ENCODE measurements at places on chromosomes 3 and 15. TPM values are rescaled to one million over a fixed set of nuclear protein-coding genes. Genes with fewer than 3 reads are reported as not detected.

Gene GPR27
- 1.3 TPM for total RNA-seq

DNA sequence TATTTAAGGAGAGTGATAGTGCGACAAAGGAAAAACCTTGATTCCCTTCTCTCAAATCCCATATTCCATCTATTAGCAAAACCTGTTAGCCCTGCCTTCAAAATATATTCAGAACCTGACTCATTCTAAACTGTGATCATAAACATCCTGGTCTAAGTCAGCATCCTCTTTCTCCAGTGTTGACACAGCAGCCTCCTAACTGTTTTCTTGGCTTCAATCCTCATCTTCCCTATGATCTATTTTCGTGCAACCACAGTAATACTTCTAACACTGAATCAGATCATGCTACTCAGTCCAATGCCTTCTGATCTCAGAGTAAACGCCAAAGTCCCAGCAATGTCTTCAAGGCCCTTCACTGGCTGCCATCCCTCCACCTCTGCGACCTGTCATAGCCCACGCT, 785.1 kb downstream of the EDEM1 start:
- DNase-seq: no peak

DNA sequence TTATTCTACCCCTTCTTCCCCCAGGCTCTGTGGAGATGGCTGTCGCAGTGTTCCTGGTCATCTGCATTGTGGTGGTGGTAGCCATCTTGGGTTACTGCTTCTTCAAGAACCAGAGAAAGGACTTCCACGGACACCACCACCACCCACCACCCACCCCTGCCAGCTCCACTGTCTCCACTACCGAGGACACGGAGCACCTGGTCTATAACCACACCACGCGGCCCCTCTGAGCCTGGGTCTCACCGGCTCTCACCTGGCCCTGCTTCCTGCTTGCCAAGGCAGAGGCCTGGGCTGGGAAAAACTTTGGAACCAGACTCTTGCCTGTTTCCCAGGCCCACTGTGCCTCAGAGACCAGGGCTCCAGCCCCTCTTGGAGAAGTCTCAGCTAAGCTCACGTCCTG, 12.9 kb downstream of the SPINT1 start:
- DNase-seq: no peak

Gene PCLAF
- not detected for total RNA-seq

Gene PIK3CA
- total RNA-seq: 39.5 TPM

DNA sequence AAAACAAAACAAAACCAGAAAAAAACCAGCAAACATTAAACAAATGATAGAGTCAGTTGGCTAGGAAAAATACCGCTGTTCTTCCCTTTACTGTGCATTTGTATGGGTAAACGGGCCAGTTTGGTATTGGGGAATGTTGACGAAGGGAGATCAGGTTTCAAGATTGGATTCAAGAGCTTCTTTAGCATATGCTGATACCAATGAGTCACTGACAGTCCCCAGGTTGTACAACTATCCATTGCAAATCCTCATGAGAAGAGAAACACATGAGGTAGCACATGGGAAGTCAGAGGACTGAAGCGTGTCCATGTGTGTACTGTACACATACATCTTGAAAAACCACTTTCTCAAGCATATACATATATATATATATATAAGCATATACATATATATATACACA, 25.6 kb downstream of the TIGIT start:
- no peak for DNase-seq

DNA sequence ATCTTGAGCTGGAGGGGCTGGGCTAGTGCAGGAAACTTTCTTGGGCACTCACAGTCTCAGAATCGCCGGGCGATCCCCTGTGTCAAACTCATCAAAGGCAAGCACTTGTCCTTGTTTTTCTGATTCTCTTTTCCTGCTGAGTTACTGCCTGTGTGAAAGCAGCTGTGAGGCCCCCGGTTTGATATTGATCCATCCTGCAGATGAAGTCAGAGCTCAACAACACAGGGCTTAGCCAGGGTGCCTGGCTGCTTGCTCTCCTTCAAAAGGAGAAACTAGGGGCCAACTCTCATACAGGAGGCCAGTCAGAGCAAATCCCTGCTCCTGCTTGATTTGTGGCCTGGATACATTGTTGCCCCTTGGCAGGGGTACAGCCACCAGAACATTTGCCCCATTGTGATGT, 22.9 kb downstream of the CLSTN2 start:
- DNase-seq: no peak

GRCh38 chr3:32374788-32375595, 16.7 kb upstream of the CMTM7 start:
- DNase-seq: no peak

DNA sequence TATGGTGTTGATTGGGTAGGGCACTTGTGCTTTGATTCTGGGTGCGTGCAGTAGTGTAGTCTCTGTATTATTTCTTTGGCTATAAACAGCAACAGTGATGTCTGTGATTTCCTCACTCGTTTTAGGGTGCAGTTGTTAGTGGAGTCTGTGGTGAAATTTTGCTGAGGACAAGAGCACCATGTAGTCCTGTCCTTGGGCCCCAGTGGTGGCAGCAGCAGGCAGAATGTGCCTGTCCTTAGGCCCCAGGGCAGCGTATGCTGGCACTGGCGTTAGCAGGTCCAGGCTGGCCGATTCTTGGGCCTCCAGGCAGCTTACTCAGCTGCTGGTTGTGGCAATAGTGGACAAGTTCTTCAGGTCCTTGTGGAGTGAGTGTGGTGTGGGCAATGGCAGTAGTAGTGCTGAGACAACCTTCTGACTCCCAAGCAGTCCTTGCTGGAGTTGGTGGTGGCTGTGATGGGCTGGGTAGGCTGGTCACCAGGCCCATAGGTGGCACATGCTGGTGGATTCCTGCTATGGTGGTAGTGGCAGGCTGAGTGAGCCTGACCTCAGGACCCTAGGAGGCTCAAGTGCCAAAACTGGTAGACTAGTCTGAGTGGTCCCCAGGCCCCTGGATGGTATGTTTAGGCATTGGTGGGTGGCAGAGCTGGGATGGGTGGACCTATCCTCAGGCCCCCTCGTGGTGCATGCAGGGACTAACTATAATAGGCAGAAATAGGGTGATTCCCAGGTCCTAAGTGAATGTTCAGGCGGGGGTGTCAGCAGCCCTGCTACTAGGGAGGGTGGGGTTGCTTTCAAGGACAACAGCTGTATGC, 56.3 kb downstream of the TNFAIP8L3 start:
- no peak for DNase-seq

DNA sequence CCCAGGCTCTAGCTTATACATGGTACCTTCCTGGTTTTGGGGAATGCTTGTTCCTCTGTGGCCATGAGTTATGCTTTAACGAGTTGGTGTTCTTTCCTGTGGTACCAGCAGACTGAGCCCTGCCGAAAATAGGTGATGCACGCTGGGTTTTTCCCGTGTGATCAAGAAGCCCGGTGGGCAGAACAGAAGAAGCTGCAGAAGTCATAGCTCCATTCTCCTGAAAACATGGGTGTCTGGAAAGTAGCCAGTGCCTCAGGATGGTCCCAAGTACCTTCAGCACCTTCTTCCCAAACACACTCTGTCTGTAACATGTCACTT, 25.2 kb downstream of the MAPKBP1 start:
- DNase-seq: no peak

DNA sequence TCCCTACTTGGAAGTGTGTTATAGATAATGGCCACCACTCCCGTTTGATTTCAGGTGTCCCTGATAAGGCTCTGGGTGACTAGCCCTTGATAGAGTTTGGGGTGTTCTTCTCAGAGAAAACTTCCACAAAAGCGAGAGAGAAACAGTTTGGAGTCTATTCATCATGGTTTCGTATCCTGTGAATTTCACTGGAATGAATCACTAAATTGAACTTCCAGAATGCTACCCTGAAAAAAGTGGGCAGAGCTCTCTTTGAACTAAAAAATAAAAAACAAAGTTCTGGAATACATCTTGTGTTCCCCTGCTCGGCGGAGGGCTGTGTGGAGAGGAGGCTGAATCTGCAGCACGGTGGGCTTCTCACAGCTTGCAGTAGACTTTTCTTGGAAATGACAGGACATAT, 52.8 kb upstream of the FAM98B start:
- no peak for DNase-seq

DNA sequence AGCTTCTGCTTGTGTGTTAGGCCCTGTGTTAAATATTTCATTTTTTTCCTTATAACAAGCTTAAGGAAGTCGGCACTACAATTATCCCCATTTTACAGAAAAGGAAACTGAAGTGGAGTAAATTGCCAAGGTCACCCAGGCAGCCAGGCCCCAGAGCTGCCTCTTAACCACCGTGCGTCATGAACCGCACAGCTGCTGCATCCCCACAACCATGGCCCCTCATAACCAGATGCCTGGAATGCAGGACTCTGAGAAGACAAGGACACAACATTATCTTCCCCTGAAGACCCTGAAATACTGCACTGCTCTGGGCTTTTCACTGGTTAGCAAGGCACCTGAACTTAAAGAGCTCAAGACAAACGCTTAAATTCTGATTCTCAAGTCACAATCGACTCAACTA, 14.6 kb downstream of the LRIG1 start:
- DNase-seq: no peak

DNA sequence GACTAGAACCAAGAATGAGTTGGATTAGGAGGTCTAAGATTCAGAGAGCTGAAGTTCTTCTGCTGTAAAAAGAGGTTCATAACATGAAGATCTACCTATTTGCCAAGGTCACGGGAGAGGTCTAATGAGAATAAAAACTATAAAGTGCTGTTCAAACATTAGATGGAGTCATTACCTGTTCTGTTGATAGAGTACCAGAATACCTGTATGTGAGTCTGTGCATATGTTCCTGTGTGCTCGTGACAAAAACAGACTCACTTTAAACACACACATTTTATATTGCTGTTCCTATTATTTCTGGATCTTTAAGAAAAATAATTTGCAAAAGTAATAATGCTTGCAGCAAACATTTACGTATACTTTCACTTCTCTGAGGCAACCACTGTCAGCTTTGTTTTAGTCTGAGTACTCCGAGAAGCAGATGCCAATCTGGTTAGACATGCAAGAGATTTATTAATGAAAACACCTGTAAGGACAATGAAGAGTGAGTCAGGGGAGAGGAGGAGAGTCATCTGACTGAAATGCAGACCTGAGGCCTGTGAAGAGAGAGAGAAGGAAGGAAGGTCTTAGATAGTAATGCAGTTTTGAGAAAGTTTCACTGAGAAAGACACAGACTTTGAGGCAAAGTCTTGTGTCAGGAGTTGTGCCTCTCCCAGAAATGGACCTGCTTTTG, 221.2 kb downstream of the SQOR start:
- no peak for DNase-seq

DNA sequence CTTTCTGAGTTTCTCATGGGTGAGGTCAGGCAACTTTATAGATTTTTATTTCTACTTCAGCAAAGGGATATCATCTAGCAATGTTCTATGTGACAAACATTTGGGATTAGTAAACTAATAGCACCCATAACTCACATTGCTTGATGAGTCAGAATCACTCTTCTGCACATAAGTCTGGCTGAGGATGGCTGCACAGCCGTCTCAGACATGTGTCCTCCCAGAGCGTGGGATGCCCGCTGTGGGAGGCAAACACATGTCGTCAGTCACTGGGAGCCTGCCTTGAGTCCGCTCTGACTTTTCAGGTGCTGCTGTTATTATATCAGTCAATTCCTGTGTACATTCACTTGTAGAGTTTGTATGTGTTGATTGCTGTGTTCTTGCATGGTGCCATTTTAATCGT, 230.7 kb upstream of the TRIM42 start:
- DNase-seq: no peak

DNA sequence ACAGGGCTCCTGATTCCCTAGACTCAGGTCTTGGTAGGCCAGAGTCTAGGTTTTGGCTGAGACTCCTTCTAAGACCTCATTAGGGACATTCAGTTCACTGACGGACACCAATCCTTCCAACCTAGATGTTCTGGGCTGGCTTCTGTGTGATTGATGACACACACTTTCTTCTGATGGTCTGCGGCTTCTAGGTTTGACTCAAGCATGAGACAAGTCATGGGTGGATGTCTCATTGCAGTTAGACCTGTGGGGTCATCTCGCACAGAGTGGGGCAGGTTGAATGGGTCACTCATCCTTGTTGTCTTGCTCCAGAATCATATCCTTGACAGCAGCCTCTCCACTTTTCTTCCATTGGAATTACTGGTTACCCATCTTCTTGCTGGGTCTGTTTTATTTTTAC, 35.8 kb downstream of the ARNT2 start:
- no peak for DNase-seq

Gene PLS1
- total RNA-seq: 0.54 TPM

Gene FAM107A
- total RNA-seq: 25.3 TPM

Gene IQCF5
- not detected for total RNA-seq

- peak; percentile 45 for DNase-seq
Observed at GRCh38 chr15:51380999-51381806, 39.7 kb downstream of the GLDN start.

GRCh38 chr15:87033056-87033455, 953.4 kb downstream of the AGBL1 start:
- DNase-seq: no peak

Gene TMEM212
- not detected for total RNA-seq

- peak; percentile 49 for DNase-seq
Observed at GRCh38 chr3:50189274-50189673, 2.1 kb upstream of the GNAT1 start.

- no peak for DNase-seq
Observed at GRCh38 chr15:69735121-69735520, 282.5 kb downstream of the RPLP1 start.

DNA sequence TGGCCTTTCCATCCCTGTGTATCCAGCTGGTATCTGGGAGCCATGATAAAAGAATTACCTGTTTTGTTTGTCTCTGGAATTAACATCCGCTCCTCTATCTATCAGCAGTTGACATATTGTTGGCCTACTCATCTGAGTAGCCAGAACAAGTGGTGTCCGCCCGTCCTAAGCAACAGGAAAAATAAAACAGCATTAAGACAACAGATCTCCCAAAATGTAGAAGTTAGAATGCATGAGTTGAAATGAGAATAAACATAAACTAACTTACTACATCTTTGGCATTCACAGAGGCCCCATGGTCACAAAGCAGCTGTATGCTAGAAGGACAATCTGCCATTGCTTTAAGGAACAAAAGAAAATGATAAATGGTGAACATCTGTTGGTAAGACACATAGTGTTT, 75.9 kb downstream of the UACA start:
- no peak for DNase-seq

- no peak for DNase-seq
Observed at GRCh38 chr15:25366058-25366457, 72.8 kb downstream of the UBE3A start.

DNA sequence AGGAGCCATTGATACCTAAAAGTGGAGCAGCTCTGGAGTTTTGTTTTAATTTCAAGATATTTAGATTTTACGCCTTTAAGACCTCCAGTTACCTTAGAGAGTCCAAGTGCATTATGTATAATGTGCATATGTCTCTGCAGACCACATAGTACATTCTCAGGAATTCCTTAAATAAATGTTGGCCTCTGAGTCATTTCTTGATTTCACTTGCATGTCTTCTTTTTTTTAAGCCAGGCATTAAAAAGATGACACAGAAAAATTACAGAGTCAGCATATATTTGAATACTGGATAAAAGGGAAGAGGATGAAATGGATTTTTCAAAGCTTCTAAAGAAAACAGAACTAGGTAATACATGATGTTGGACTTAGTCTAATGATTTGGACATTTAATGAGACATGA, 125.2 kb downstream of the TMCO5A start:
- no peak for DNase-seq

GRCh38 chr15:43253431-43254403, 13.0 kb downstream of the TGM5 start:
- no peak for DNase-seq

Gene DUOXA1
- total RNA-seq: 6.8 TPM

Gene EPHB1
- total RNA-seq: 0.68 TPM

All from thoracic aorta (tissue), 2 donors.